ENCODE measurements at places on chromosomes 12 and 14.

- no peak for DNase-seq
Measured at GRCh38 chr12:56941299-56942017, 7.2 kb upstream of the SDR9C7 start.

DNA sequence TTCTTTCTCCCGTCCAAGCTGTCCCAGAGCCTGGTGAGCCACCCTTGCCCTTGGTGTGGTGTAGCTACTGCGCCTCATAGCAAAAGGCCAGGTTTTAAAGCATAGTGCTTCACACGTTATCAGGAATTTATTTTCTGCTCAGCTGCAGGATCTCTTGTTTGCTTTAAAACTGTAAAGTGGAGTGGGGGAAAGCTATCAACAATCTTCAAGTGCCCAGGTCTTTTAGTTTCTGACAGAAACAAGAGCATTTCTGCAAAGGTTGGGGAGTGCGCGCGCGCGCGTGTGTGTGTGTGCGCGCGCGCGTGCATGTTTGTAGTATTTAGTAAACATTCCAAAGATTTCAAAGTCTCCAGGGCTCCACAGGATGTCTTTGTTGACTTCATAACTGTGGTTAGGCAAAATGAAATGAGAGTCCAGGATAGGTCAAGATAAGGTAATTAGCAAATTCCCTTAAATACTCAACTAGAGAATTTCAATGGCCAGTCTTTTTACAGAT is 45.5 kb downstream of the EML1 start:
- no peak for DNase-seq

GRCh38 chr12:18224745-18225144 is 36.6 kb upstream of the PIK3C2G start:
- DNase-seq: peak; percentile 44

DNA sequence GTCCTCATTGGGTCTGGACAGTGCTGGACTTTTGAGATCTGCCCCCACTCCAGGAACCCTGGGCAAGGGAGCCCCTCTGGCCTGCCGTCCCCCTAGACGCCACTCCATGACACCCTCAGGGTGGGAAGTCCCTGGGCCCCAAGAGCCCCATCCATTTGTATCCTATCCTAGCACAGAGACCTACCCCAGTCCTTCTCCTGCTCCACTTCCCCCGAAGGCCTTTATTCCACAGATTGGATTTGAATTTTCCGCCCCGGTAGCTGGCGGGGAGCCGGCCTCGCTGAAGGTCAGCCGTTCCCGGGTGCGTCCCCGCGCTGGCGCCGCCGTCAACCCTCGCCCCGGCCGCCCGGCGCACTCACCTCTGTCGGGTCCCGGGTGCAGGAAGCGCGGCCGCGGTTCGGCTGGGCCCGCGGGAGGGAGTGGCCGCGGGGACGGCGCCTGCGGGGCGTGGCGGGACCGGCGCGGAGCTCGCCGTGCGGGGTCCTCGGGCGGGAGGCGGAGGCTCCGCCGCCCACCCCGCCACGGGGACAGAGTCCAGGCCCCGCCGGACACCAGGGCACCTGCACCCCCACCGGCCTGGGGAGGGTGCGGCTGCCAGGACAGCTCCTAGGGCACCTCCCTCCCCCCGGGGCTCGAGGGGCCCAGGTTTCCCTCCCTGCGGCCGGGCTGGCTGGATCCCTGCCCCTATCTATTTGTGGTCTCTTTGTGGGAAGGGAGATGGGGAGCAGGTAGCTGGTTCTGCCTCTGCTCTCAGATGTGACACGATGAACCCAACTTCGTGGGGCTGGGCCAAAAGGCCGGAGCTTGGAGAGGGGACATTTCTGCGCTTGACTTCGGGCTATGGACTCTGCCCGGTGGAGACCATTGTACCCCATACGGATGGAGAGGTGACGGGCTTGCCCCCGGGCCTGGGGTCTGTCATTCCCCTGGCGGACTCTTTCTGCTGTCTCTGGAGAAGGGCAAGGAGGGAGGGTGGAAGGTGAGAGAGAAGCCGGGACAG is 19.9 kb upstream of the GPR68 start:
- DNase-seq: no peak

DNA sequence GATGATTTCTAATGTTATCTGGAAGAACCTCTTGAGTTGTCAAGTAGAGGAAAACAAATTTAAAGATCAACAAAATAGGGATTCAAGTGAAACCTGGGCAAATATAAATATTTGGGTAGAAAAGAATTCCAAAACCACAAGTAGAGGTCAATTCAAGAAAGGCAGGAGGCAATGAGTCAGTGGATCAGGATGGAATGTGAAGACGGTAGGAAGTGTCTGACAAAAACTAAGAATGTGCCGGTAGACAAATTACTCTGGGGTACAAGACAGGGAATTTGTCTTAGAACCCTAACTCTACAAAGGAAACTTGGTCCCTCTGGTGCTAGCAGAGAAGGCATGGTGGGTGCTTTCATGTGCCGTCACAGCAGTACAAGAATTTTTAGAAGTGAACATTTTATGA is 13.6 kb downstream of the ABCD2 start:
- no peak for DNase-seq

- DNase-seq: no peak
Measured at GRCh38 chr12:11661491-11662089, 12.1 kb downstream of the ETV6 start.

DNA sequence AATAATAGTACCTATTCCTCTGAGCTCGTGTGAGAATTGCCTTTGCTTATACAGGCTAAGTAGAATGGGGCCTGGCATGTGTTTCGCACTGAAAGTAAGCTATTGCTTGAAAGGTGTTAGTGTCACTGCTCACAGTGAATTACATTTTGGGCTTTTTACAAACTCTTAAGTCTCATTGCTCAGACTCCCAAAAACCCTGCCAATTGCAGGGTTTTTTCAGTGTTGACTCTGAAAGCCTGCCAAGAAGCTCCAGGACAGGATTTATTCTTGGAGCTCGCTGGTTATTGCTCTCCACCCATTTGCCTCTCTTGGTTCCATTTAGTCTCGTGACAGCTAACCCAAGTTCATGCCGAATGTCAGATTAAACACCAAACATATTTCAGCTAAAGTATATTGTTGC is 39.8 kb downstream of the NOPCHAP1 start:
- peak; percentile 33 for DNase-seq

DNA sequence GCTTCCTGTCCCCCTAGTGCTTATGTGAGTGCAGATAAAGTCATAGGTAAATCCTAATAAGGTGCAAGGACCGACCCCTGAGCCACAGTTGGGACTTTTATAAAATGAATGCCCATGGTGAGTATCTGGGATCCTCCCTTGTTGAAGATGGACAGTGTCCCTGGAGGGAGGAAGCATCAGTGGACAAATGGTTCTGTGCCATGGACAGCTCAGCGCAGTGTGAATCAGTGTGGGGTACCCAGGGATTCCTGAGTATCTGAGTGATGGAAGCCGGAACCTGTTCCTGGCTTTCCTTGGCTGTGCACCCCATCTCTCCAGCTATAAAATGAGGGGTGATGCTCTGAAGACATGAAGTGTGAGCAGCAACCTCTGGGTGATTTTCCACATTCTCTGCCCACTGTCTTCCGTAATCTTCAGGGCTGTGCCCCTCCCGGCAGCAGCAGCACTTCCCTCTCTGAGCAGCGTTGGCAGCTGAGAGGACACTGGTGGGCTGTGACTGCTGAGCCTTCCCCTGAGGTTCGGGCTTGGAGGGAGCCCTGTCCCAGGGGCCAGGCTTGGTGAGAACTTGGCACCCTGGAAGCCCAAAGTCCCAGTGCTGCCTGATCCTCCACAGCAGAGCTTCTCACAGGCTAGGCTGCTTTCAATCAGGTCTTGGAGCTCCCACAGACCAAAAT is 25.0 kb downstream of the VCPKMT start:
- no peak for DNase-seq

DNA sequence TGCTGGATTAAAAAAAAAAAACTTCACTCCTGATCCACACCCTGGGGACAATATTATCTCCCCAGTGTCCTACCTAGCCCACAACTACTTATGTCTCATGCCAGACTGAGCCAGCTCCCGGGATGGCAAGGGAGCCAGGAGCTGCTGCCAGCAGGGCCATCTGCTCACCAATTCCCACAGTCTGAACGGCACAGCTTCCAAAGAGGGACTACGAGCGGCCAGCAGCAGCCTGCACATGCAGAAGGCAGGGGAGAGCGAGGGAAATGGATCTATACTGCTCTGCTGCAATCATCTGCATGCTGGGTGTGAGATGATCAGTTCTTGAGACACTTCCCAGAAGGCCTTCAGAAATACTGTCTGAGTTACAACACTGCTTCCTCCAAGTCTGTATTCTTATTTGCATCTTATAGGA is 11.1 kb downstream of the SSH1 start:
- no peak for DNase-seq

GRCh38 chr12:48329199-48329939 is 21.4 kb downstream of the ZNF641 start:
- DNase-seq: no peak

- no peak for DNase-seq
Measured at GRCh38 chr12:103386451-103386850, 109.3 kb downstream of the C12orf42 start.

GRCh38 chr12:84874125-84874824 is 38.3 kb downstream of the SLC6A15 start:
- peak; percentile 54 for DNase-seq

DNA sequence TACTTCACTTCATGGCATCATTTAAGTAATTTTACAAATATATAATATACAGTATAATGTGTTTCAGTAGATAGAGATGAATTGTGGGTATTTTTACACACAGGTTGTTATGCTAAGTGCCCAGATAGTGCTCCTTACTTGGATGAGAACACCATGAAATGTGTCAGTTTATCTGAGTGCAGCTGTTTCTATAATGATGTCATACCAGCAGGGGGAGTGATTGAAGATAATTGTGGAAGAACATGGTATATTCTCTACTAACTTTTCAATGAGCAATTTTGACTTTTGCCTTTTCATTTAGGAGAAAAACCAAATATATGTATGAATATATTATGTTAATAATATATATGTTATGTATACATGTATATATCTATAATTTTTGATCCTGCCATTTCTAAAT is 221.6 kb downstream of the LRRK2 start:
- peak; percentile 36 for DNase-seq

DNA sequence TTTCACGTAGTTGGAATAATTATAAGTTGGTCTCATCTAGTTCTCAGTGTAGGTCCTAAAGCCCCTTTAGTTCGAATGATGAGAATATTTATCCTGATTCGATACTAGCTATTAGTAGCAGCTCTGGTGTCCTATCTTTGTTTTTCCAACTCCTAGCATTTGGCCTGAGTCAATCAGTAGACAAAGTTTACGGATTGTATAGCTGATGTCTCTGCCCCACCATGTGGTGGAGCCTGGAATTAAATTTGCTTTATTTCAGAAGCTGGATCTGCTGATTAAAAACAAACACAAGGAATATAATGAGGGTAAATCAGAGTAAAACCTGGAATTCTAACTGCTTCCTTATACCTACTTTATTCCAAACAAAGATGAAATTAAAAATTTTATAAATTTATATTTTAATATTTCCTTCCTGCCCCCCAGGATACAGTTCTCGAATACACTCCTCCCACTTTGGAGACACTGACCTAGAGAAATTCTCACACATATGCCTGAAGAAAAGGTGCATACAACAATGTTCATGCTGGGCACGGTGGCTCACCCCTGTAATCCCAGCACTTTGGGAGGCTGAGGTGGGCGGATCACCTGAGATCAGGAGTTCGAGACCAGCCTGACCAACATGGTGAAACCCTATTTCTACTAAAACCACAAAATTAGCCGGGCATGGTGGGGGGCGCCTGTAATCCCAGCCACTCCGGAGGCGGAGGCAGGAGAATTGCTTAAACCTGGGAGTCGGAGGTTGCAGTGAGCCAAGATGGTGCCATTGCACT is 7.6 kb upstream of the BRMS1L start:
- peak; percentile 41 for DNase-seq

- no peak for DNase-seq
Measured at GRCh38 chr14:26597071-26597588, 703 bp downstream of the NOVA1 start.

GRCh38 chr12:89618113-89618862 is 90.3 kb downstream of the ATP2B1 start:
- DNase-seq: no peak

- no peak for DNase-seq
Measured at GRCh38 chr12:92462049-92462448, 240.7 kb upstream of the PLEKHG7 start.

- DNase-seq: no peak
Measured at GRCh38 chr12:91687052-91688017, 458.3 kb downstream of the BTG1 start.

- DNase-seq: no peak
Measured at GRCh38 chr14:100012478-100013327, 52.5 kb upstream of the EVL start.

- no peak for DNase-seq
Measured at GRCh38 chr12:121452340-121452984, 52.5 kb downstream of the RNF34 start.

- DNase-seq: no peak
Measured at GRCh38 chr14:92103363-92103989, 2.9 kb downstream of the ATXN3 start.

- no peak for DNase-seq
Measured at GRCh38 chr12:14782756-14783155, 20.5 kb downstream of the WBP11 start.

GRCh38 chr12:124027753-124028554 is 54.9 kb downstream of the ZNF664 start:
- DNase-seq: no peak

- DNase-seq: no peak
Measured at GRCh38 chr14:54554401-54554800, 12.5 kb upstream of the SAMD4A start.

DNA sequence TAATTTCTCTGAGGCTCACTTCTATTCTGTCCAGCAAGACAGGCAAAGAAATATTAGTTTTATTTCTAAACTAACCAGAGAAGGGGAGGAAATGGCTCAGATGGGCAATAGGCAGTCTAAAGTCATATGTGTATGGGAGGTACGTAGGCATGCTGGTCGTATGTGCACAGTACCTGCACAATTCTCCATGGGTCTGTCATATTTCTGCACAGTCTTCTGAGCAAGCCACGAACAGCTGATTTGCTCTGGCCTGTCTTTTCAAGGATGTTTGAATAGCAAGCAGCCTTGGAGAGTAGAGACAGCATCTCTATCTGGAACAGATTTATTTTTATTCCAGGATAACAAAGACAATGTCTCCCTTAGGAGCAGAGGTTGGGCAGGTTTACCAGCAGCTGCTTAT is 92.1 kb downstream of the SLC25A47 start:
- DNase-seq: no peak

DNA sequence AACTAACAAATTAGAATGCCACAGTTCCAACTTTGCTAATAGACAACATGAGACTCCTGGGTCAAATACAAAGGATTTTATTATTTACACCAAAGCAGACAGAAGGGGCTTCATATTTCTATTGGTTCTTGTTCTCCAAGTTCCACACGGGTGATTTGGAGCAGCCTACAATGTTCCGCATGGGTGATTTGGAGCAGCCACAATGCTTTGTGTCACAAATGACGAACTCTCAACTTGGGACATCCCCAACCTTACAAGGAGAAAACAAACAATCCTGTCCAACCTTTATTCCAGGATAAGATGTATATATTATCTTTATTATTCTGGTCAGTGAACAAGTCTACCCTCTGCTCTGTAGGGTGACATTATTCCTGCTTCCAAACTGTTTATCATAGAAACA is 694.3 kb upstream of the MGAT4C start:
- DNase-seq: peak; percentile 6

Measured in NCI-H1105 (cell line).